ENCODE measurements at places on chromosomes 12 and 14.
A peak's percentile ranks its signal among the peaks of the same experiment; 100 is the strongest.

DNA sequence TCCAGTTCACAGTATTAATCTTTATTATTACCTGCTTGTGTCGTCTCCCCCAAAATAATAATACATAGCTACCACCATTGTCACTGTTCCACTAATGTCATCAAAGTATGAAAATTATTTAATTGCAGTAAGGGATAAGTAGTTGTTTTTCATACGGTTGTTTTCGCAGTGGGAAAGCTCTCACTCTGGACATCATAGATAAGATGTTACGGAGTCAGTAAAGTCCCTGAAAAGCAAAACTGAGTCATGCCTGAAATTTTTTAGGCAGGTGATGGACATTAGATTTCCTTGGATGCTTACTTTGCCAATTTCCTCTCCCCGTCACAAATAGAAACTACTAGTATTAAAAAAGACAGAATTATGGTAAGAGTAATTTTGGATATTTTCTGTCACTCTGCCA lies 13.2 kb downstream of the PNP start:
- DNase-seq = no peak

DNA sequence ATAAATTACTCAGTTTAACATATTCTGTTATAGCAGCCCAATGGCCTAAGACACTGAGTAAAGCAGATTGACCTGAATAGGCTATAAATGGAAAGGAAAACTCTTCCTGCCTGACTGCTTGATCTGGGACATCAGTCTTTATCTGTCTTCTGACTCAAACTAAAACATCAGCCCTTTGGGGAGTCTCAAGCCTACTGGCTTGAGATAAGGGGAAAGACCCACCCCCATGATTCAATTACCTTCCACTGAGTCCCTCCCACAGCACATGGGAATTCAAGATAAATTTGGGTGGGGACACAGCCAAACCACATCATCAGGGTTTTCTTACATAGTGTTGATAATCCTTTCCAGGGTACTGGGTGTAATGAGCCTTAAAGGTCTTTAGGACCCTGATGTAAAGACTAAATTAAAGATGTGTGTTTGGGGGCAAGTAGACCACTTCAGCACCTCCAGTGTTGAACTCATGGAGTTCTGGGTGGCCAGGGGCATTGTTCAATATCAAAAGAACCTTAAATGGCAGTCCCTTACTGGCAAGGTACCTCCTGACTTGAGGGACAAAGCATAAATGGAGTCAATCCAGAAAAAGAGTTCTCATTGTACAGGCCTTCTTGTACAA lies 67.8 kb downstream of the TSHR start:
- no peak for DNase-seq

- DNase-seq = no peak
These were observed 69.2 kb upstream of the ETV6 start for GRCh38 chr12:11580125-11580751.

DNA sequence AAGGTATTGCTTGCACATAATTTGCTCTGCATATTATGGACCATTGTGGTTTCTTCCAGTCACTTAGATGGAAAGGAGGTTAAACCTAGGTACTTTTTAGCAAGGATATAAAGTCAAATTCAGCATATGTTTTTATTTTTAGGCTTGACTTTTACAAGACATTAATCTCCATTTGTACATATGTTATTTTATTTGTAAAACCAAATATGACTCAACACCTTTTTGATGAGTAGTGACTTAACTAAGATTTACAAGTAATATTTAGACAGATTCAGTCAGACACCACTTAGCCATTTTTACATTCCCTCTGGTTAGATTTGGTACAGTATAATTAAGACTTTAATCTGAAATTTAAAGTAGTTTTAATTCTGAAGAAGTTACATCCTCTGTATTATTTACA lies 55.0 kb downstream of the BHLHE41 start:
- no peak for DNase-seq

GRCh38 chr12:25184132-25184531 lies 10.8 kb downstream of the DNAI7 start:
- DNase-seq = no peak

DNA sequence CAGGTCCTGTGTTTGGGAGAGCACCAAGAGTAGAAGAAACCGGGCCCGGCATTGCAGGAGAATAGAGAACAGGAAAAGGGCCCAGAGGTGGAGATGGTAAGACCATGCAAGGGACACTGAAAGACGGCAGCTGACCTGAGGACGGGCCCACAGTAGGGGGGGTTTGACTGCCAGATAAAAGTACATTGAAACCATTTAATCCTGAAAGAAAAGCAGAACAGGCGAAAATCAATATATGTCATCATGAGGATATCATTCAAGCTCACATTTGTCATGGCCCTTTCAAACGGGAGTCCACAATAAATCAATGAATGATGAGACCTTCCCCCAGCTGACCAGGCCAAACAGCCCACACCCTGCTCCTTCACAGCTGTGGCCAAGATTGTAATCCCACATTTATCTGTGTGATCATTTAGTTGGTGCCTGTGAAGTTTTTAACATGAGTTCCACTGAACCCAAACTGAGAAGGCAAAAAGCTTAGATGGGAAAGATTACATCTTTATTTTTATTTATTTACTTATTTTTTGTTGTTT lies 39.5 kb downstream of the E2F7 start:
- DNase-seq = no peak

GRCh38 chr14:58091883-58092630 lies 60.0 kb downstream of the ARMH4 start:
- DNase-seq = no peak

- DNase-seq = no peak
These were observed 21.3 kb downstream of the RPH3A start for GRCh38 chr12:112812600-112813406.

DNA sequence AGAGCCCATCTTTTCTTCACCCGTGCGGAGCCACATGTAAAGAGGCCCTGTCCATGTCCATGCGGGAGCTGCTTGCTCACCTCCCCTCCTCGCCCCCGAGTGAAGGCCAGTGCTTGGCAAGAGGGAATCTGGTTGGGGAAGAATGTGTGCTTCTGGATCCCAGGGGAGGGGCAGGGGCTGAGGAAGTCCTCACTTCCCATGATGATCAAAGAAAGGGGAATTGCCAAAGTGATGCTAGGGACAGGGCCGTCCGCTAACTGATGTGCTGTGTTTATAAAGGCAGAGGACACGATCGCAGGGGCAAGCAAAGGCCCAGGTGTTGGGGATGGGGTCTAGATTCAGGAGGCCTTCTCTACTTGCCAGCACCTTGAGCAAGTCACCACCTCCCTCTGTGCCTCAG lies 137.4 kb upstream of the PRMT8 start:
- DNase-seq = no peak

DNA sequence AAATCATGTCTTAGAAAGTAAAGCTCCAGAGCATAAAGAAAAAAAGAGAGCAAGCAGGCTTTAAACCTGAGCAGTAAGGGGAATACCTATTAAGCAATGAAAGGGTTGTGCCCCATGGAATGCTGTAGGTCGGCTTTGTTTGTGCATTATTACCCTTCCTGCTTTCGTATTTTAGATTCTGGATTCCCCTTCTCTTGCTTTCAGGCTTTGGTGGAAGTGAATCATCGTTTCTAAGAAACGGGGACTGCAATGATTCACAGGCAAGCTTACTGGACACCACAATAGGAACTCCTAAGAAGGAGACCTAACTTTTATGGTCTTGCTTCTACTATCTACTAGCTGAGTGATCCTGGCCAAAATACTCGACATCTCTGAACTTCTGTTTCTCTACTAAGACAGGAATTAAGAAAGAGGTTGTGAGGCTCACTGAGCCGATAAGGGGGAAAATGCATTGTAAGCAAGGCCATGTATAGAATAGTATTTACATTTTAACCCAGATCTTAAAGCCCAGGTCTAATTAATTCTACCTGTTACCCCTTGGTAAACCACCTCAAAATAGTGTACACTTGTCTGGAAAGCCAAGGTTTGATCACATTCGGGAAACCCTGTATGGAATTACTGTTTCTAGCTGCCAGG lies 1.2 kb upstream of the BMAL2 start:
- no peak for DNase-seq

DNA sequence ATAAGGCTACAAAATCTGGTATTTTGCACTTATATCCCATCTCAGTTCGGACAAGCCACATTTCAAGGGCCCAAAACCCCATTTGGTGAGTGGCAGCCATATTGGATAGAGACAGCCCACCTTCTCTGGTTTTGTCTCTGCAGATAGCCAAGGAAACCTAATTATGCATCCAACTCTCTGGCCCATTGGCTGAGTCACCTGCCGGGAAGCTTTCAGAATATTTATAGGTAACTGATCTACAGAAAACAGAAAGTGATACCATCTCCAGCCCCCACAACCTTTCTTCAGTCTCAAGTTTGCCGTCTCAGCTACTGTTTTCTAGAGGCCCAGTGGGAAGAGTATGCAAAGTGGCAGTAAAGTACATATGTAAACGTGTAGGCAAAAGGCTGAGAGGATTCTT lies 33.7 kb upstream of the PPP1CC start:
- DNase-seq = peak; percentile 68

DNA sequence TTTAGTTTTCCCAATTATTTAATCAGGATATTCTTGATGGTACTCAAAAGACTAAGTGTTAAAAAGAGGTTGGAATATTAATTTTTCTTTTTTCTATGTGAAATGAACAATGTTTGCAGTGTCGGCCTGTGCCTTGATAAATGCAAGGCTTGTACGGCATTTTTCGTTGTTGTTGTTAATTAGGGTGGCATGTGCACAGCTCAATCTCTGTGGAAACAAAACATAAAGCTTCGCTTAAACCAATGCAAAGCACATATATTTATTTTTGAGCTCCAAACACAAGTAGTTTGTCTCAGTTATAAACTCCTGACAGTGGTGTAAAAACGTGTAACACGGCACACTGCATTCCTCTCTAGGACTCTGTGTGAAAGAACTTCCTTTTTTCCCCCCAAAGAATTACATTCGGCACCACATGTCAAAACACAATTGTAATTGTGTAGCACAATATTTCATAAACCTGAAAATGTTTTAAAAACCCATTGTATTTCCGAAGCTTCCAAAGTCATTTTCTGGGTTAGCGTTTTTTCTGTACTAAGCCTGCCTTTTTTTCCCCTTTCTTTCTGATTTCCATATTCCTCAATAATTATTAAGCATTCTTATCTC lies 498.0 kb downstream of the VRK1 start:
- no peak for DNase-seq

GRCh38 chr14:58641509-58641908 lies 3.7 kb downstream of the DACT1 start:
- DNase-seq = no peak

GRCh38 chr14:83425138-83425537 lies 1891.5 kb upstream of the SEL1L start:
- DNase-seq = no peak

DNA sequence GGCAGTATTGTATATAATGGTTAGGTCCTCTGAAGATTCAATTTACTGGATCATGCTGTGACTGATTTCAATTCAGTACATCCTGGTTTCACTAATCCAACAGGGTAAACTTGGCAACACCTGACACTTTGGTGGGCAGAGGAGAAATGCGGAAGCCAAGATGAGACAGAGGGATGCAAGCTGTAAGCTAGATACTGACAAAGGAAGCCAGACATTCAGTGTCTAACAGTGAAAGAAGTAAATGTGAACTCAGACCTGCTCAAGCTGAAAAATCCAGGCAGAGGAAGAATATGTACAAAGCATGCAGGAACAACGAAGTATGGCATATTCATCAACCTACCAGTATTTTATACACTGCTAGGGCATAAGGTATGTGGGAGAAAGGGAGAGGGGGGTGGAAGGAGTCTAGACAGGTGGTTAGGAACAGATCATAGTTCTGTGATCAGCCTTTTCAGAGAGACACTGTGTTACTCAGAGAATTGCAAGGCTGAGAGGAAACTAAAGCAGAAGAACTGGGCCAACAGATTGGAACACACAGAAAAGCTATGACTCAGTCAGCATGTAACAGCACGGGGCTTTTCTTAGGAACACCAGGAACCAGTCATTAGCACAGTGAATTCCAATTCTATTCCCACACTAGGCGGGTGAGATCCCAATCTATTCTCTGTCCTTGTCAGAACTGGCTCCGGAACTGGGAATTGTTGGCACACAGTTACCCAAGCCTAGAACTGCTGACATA lies 40.3 kb downstream of the NELL2 start:
- DNase-seq = peak; percentile 76

- DNase-seq = no peak
These were observed 833.1 kb upstream of the SEL1L start for GRCh38 chr14:82366803-82367202.

DNA sequence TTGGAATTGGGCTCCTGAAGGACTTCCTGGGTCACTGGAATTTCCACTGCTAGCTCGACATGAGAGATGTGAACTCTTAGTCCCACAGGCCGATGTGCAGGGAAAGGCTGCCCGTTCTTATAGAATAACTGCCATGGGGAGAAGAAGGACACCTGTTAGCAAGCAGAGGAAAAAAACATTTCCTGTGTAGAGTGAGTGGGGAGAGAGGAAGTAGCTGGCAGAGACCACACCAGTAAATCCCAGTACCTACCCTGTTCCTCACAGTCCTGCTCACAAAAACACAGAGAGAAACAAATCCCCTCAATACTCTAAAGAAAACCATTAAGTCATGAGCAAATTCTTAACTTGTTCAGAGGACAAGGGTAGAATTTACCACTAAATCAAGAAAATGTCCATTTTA lies 29.5 kb downstream of the AREL1 start:
- no peak for DNase-seq

GRCh38 chr12:46824709-46825108 lies 1.1 kb downstream of the SLC38A4 start:
- DNase-seq = no peak

DNA sequence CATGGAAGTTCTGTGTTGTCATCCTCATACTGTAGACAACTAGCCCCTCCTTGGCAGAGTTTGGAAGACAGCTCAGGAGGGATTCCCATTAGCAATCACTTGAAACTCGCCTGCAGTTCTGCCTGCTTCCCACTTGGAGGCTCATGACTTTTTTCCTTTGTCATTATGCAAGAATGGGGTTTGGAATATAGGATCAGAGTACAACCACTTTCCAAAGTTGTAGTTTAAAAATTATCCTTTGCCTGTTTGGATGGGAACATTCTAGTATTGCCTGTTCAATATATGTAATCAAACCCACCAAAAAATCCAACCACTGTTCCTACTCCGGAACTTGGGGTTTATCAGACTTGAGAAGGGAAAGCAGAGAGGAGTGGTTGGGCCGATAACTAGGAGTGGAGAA lies 2.1 kb upstream of the GPD1 start:
- DNase-seq = no peak

DNA sequence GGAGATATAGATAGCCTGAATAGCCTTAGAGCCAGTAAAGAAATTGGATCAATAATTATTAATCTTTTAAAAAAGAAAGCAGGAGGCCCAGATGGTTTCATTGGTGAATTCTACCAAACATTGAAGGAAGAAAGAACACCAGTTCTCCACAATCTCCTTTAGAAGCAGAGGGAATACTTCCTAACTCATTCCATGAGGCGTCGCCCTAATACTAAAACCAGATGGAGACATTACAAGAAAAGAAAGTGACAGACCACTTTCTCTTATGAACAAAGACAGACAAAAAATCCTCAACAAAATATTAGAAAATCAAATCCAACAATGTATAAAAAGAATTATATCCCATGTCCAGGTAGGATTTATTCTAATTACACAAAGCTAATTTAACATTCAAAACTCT lies 362.6 kb downstream of the BCAT1 start:
- no peak for DNase-seq

GRCh38 chr14:63543826-63544406 lies 739 bp upstream of the PPP2R5E start:
- DNase-seq = no peak

Measured in activated CD8-positive, alpha-beta memory T cell treated with anti-CD3 and anti-CD28 coated beads for 24 hours (primary cell).